Suppressor macrophage (primary cell): ENCODE measurements at places on chromosomes 4 and X.

- DNase-seq, result no peak
These were observed at the start of gene HEPH for GRCh38 chrX:66163849-66164411. TSS of gene HEPH (plus strand) at chrX:66164247. CDS start at chrX:66170571, 6,324 bp downstream.

- no peak for DNase-seq
These were observed 12.9 kb downstream of the DCAF8L1 start for GRCh38 chrX:27968352-27968751.

DNA sequence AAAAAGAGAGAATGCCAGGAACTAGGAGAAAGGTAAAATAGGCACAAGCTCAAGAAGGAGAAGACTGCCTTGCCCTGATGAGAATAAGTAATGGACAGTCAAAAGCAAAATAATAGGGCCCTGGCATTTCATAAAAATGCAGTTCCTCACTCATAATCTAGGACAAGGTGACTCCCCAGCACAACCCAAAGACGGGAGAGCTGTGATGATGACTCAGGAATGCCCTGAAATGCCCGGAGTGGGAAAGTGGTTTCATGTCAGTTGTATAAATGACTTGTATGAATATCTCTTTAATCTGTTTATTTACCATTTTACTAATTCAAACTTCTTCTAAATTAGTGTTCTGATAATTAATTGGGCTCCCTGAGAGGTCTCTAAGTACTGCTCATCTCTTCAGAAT lies 28.8 kb upstream of the SETD7 start:
- DNase-seq, result no peak

- no peak for DNase-seq
These were observed 230.3 kb upstream of the PCDH18 start for GRCh38 chr4:137762591-137762990.

DNA sequence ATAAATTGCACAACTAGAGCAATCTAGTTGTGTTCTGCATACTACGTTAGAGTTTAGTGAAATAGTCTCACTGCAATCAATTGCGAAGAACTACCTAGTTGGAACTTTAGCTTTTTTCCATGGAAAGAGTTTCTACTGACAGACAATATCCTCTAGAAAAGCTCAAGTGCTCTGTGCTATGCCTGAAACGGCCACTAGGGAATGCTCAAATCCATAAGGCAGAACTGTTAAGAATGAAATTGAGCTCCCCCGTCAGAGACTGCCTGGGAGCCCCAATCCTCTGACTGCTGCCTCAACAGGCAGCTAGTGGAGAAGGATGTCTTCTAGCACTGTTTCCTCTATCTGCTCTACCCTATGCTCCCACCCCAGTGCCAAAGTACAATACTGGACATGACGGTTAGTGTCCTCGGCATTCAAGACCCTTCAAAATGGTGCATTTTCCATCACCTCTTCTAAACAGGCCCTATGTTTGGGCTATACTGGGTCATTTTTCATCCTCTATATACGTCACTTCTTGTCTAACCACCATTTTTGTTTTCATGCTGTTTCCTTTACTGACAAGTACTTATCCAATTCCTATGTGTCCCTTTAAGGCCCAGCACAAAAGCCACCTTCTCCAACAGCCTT lies 35.3 kb downstream of the FRMD7 start:
- peak; percentile 63 for DNase-seq

- no peak for DNase-seq
These were observed 178.9 kb downstream of the RAPGEF2 start for GRCh38 chr4:159281771-159282170.

DNA sequence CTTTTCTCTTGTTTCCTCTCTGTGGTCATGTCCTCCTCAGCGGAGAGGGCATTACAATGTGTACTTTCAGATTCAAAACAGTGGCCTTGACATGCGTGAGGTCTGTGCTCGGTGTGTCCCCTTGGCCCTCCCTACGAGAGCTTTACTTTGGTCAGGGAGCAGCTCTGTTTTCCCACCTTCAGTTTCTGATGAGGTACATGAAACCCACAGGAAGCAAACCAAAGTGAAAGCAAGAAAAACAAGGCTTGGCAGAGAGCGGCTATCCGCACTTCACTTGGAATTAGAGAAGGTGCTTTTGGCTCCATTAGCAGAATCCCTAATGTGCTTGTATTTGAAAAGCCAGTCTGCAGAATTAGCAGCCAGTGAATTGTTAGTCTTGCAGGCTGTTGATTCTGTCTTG lies 19.5 kb upstream of the BOD1L1 start:
- no peak for DNase-seq

DNA sequence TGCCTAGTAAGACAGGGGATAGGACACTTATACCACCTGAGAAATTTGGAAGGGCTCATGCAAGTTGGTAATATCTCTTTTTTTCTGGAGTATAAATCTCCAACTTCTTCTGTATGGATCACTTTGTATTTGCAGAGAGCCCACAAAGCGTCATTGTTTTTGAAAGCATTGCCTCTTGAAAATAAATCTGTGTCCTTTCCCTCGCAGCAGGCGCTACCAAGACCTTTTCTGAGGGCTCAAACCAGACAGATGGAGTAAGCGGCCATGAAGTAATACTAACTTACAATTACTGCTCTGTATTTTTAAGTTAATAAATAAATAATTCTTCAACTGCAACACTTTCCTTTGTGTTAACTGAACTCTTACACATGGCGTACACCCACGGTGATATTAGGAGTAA lies 56.0 kb upstream of the FBXW7 start:
- no peak for DNase-seq

- no peak for DNase-seq
These were observed 491.2 kb upstream of the LCORL start for GRCh38 chr4:18512718-18513117.

DNA sequence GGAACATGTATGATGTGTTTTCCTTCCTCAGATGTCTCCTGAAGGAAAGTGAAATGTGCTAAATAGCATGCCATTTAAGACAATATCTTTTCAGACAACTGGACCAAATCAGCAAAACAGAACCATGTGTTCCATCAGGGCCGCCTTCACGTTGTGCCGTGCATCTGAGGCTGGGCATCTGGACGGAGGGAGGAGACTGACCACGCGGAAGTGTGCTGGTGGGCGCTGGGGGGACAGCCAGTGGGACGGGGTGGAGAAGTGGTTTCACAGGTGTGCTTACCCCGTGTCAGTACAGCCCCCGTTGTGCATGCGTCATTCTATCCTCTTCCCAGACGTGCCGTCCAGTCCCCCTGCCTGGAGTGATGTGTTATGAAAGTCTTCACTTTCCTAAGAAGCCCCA lies 342.1 kb upstream of the FAT1 start:
- DNase-seq, result no peak

GRCh38 chr4:185796176-185796575 lies 15.8 kb downstream of the SORBS2 start:
- no peak for DNase-seq

DNA sequence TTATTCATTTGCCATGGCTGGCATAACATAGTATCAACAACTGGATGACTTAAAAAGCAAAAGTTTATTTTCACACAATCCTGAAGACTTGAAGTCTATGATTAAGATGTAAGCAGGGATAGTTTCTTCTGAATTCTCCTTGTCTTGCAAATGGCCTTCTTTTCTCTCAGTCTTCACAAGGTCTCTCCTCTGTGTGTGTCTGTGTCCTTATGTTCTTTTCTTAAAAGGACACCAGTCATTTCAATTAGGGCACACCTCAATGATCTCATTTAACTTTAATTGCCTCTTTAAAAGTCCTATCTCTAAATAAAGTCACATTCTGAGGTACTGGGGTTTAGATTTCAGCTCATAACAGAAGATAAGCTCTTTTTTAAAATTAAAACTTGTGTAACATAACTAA lies 399.7 kb downstream of the PABPC4L start:
- no peak for DNase-seq

DNA sequence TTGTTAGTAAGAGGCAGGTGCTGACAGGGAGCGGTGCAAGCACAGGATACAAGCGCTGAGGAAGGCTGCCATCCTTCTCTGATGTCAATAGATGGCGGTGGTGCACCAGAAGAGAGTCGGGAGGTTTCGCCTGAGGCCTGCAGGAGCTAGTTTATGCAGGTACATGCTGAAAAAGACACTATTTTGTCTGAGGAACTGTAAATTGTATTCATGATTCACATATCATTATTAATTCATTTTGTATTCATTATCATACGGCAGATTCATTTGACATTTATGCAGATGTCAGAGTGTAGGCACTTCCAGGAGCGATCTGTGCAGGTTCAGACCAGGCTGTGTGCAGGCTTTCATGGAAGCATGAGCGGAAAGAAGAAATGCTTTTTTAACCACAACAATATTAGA lies 824.0 kb downstream of the STIM2 start:
- peak; percentile 50 for DNase-seq
